BE2C (cell line): ENCODE measurements at places on chromosomes 3 and 15.

DNA sequence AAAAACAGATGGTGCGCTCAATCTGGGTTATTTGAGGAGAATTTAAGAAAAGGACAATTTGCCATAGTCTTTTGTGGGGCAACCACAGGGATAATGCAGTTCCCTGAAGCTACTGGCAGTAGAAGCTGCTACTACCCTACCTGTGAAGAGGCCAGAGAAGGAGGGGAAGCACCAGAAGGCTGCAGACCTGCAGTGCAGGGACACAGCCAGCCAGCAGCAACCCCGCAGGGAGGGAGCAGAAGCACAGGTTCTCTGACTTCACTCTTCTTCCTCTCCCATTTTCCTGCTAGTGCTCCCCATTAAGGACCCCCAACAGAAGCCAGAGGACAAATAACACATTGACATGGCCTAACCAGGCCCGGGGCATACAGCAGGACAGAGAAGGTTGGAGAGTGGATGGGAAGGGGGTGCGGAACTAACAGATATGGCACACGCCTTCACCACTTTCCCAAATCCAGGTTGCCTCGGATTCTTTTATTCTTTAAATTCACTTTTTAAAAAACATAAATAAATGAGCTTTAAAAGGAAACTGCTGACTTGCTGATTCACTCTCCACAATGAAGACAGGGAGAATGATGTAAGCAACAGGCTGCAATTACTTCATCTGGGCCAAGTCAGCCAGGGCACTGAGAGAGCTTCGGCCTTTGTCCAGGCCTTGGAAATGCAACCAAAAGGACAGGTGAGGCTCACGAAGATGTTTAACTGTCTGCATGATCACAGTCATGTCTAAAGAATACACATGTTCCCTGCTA is 30.1 kb downstream of the POPDC2 start:
- no peak for DNase-seq

GRCh38 chr3:150396956-150397550 is 11.0 kb upstream of the TSC22D2 start:
- DNase-seq, result no peak

DNA sequence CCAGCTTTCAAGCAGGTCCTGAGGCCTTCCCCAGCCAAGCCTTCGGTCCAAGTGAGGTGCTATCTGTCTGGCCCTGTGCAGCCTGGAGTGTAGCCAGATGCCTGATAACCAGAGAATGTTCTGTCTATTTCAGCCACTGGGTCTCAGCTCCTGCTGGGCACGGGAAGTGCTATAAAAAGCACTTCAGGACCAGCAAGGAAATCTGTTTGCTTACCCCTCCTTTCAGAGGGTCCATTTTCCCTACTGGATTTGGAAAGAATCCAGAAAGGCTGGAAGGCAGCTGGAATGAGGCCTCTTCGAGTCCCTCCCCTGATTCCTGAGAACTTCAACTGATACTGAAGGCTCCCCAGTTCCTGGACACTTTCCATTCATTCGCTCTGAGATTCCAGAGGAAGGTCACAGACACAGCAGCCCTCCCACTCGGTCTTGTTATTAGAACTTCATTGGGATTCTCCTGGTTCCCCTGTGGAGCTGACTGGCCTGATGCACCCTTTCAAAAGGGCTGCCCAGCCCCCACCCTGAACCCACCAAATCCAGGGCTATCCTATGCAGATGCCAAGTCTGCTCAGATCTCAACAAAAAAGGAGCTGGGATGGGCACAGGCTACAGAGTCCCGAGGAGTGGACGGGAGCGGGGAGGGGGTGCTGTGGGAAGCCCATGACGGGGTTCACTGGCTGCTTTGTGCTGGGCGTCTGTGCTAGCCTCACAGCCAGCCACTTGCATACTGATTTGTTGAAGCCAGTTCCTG is 70.4 kb downstream of the UMPS start:
- DNase-seq, result peak; percentile 64

DNA sequence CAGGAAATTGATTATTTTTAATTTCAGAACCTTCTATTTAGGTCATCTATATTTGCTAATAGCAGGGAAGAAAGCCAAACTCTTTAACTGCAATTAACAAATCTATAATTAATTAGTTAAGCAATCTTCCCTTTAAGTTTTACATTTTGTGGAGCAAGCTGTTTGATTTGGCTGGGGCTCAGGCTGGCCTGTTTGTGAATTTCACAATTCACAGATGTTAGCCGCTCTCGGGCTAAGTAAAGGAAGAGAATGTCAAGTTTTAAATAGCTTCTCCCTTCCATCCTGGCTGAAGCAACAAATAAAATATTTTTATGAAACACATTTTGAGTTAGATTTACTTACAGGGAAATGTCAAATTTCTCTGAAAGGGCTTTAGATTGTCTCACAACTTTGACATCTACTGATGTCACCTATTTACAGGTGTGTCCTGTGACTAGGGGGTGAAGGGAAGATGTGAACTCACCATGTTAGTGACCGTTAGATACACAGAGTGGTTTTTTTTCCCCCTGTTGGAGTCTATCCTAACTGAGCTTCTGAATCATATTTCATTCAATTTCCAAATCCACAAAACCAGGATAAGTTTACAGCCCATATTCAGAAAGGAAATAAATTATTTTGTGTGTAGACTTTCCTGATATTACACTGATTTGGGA is 1.3 kb upstream of the TP63 start:
- DNase-seq, result no peak

- peak; percentile 46 for DNase-seq
These were observed 154.6 kb downstream of the POLR2M start for GRCh38 chr15:57861034-57861638.

GRCh38 chr3:192887047-192887446 is 30.6 kb downstream of the MB21D2 start:
- no peak for DNase-seq

DNA sequence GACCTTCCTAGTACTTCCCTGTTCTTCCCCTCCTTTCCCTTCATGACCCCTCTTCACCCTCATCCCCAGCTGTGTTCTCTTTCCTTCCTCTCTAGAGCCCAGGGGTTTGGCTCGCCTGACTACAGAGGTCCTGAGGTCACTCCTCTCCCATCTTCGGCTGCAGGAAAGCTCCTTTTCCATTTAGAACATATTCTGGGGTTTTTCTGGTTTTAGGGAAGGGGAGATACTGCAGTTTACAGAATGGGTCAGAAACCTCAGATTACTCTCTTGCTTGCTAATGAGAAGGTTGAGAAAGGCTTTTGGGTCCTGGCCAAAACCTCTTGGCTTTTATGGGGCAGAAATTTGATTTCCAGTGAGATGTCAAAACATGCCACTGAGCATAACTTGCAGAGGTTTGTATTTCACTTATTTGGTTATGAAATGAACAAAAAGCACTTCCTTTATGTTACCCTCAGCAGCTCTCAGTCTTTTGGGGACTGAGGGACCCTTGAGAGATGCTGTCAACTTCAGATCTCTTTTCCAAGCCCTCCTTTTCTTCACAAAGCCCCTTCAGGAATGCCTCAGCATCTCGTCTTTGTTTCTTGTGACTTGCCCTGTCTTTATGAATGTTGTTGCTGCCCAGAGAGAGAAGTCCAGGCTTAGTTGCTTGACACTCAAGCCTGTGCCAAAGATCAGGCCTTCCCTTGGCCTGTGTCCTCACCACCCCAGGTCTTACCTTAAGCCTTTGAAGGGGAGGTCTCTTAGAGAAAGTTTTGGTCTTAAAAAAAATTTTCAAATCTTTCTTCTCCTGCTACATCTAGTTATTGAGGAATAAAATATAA is 121.7 kb upstream of the TPM1 start:
- DNase-seq, result no peak
